NCI-H187 (cell line): ENCODE measurements at places on chromosomes 7 and 10.

- no peak for DNase-seq
Observed at GRCh38 chr10:128932071-128932820, 534.8 kb upstream of the MGMT start.

- no peak for DNase-seq
Observed at GRCh38 chr7:108308903-108309302, 147.3 kb downstream of the NRCAM start.

DNA sequence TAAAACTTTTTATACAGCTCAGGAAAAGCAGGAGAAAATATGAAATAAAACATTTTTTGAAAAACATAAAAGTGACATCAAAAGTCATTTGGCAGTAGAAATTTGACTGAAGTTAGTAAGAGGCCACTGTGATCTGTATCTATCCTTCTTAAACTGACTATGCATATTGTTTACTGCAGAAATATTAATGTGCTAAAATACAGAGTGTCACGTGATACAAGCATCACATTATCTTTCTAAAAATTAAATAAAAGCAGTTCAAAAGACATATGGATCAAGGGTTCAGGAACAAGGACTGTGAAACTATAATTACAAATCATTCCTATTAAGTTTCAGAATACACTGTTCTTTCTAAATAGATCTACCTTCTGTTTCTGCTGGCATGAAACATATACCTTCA lies 33.7 kb downstream of the PARP12 start:
- no peak for DNase-seq

DNA sequence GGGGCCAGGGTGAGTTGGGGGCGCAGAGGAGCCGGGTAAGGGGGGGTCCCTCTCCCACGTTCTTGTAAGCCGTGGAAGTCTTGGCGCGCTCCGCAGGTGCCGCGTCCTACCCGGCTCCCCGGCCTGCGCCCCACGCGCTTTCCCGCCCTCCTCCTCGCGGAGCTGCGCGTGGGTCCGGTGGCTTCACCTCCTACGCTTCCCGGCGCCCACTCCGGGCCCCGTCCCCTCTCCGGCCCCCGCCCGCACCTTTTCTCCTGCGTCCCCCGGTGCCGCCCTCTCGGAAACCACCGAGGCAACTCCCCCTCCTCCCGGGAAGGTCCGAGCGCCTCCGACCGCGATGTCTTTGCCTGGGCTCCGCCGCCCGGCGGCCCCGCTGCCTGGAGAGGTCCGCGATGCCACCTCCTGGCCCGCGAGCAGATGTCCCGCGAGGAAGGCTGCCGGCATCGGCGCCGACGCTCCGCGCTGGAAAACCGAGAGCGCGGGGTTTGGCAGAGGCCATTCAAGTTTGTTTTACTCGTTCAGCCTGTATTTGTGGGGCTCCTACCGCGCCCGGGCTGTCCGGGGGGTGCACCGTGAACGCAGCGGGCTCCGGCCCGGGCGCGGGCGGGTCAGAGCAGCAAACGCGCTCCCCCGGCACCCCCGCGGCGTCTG lies 2.4 kb upstream of the NKX6-2 start:
- no peak for DNase-seq

DNA sequence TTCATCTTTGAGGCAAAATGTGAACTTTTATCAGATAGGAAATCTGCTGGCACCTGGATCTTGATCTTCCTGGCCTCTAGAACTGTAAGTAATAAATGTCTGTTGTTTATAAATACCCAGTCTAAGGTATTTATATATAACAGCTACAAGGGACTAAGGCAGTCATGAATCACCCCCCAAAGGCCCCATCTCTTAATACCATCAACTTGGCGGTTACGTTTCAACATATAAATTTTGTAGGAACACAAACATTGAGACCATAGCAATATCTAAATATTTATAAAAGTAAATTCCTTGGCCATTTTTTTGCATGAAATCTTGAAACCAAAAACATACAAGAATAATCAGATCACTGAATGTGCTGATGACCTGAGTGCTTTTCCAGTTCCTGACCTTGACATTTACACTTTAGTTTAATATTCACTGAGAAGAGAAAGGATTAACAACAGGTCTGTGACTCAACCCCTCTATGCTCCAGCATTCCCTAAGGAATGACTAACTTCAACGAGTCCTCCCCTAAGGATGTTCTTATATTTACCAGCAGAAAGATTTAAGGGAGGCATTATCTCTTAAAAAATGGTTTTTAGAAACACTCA lies 1438.5 kb upstream of the CELF2 start:
- DNase-seq: no peak
